T-helper 2 cell (primary cell): ENCODE measurements at places on chromosomes 13 and 19.

- DNase-seq = no peak
These were observed 513 bp upstream of the ZNF317 start for GRCh38 chr19:9139609-9140158.

DNA sequence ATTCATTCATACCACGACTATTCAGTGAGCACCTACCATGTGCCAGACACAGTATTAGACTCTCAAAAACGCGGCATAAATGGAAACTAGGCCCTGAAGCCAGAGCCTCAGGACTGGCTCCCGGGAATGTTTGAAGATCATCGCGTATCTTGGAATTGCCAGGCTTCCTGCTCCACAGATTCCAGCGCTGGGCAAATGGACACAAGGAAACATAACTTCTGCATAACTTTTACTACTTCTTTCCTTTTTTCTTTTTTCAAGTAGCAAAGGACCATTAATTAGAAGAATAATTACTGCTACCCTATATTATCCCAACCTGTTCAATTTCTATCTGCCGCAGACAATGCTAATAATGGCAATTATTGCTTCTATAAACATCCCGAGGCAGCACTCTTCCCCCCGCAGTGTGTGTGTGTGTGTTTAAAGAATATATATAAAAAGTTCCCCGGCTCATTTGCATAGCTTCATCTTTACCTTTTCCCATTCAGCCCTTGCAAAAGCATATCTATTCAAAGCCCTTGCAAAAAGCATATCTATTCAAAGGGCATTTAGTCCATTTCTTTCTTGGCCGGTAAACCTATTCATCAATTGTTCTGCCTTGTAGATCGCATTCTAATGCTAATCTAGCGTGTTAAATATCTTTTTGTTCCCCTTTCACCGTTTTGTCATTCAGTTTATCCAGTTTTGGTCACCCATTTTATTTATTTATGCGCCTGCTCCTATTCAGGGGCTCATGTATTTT lies 6.1 kb downstream of the SOX21 start:
- no peak for DNase-seq

- peak; percentile 56 for DNase-seq
These were observed 7.1 kb downstream of the ARGLU1 start for GRCh38 chr13:106560821-106561220.

DNA sequence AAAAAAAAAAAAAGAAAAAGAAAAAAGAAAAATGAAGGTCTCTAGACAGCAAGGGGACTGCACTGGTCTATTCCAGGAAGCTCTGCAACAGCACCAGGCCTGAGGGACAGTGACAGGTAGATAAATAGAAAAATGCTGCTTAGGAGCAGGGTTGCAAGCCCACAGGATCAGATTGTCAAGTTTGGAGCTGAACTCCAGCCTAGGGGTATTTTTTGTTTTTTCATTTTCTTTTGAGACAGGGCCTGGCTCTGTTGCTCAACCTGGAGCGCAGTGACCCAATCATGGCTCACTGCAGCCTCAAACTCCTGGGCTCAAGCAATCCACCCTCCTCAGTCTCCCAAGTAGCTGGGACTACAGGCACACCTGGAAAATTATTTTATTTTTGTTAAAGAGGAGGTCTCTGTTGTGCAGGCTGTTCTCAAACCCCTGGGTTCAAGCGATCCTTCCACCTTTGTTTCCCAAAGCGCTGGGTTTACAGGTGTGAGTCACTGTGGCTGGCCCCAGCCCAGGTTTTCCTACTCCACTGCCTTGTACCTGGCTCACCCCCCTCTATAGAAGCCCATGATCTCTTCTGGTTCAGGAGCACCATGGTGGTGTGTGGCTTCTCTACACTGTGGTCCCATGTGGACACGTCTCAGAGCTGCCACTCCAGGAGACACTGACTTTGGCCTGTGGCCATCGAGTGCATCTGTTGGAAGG lies 23.9 kb downstream of the POP4 start:
- no peak for DNase-seq

DNA sequence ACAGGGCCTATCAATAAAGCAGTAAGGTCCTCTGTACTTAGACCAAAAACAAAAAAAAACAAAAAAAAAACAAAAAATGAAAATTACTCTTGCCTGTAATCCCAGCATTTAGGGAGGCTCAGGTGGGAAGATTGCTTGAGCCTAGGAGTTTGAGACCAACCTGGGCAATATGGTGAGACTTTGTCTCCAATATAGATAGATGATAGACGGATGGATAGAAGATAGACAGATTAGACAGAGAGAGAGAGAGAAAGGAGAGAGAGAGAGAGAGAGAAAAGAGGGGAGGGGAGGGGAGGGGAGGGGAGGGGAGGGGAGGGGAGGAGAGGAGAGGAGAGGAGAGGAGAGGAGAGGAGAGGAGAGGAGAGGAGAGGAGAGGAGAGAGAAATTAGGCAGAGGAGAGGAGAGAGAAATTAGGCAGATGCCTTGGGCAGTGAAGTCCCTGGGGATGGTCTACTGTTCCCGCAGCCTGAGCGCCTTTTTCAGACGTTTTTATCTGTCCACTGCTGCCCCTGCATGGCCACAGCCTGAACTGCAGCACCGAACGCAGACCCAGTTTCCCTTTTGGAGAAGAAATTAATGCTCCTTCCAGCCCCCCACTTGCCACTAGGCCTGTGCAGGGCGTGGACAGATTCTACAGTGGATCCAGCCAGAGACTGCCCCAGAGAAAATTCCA lies 9.8 kb upstream of the ZNF627 start:
- peak; percentile 77 for DNase-seq

DNA sequence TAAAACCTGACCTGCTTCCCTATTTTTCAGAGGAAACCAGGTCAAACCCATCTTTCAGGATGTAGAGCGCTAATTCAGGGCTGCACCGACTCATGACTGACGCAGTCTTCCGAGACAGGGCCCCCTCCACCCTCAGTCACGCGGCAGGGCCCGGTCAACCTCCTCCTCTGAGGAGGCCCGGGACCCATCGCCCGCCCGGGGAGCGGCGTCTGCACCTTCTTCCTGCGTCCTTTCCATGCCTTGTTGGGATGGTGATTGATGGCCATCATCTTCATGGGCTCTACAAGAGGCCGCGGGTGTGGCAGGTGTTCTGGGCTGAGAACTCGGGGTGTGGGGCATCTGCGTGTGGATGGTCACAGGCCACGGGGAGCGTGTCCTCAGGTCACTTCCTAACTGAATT lies 26.0 kb downstream of the GRTP1 start:
- no peak for DNase-seq
